ENCODE measurements at places on chromosomes 6 and 20. TPM values are rescaled to one million over a fixed set of nuclear protein-coding genes. Genes with fewer than 3 reads are reported as not detected.

DNA sequence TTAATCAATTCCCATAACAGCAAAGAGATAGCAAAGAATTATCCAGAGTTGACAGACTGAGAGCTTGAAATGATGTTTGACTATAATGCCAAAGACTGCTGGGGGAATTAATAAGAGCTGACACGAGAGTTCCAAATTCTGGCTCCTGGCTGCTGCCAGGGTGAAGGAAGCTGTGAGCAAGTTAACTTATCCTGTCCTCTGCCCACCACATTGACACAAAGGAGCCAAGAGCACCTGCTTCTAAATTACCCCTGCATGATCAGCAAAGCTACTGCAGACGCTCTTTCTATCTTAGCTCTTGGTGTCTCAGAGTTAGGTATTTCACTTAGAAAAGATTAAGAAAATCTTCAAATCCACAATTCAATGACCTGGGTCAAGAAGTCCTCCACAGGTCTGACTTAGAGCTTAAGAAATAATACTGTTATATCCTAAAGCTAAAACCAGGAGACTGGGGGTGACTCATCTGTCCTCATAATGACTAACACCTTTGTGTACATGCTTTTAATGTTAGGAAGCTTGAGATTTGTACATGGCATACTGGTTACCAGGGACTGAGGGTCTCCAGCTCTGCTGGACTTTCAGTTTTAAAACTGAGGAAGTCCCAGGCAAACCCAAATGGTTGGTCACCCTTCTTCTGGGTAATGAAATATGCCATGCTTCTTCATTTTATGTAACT is 13.2 kb upstream of the FRK start:
- DNase-seq = no peak
- no peaks in the 10 kb centered on the region for H3K27me3 ChIP-seq
- no peak overlapping the region for H3K4me3 ChIP-seq
- no peaks in the 10 kb centered on the region for H3K4me1 ChIP-seq
- H3K27ac ChIP-seq = no peak overlapping the region
- H3K36me3 ChIP-seq = no peaks in the 10 kb centered on the region

GRCh38 chr6:11744753-11745152 is 33.9 kb downstream of the ADTRP start:
- no peaks in the 10 kb centered on the region for H3K36me3 ChIP-seq
- no peak for DNase-seq
- no peaks in the 10 kb centered on the region for H3K27me3 ChIP-seq
- H3K4me1 ChIP-seq = no peaks in the 10 kb centered on the region

DNA sequence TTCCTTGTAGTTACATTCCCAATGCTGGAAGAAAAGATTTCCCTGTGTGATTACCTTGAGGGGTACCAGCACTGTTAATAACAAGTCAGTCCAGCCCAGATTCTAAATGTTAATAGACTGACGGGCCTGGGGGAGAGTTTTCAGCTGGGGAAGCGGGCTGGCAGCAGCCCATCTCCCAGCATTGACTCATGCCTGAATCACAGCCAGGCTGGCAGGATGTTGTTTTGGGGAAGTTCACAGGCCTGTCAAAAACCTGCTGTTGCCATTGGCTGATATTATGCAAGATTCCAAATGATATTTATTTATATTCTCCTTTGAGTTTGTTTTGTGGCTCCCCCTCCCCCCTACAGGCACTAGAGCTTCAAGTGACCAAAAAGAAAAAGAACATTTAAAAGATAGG is 213.9 kb upstream of the CNR1 start:
- H3K4me3 ChIP-seq = no peak overlapping the region
- no peaks in the 10 kb centered on the region for H3K4me1 ChIP-seq
- H3K27me3 ChIP-seq = no peaks in the 10 kb centered on the region
- DNase-seq = peak; percentile 33
- no peaks in the 10 kb centered on the region for H3K36me3 ChIP-seq

DNA sequence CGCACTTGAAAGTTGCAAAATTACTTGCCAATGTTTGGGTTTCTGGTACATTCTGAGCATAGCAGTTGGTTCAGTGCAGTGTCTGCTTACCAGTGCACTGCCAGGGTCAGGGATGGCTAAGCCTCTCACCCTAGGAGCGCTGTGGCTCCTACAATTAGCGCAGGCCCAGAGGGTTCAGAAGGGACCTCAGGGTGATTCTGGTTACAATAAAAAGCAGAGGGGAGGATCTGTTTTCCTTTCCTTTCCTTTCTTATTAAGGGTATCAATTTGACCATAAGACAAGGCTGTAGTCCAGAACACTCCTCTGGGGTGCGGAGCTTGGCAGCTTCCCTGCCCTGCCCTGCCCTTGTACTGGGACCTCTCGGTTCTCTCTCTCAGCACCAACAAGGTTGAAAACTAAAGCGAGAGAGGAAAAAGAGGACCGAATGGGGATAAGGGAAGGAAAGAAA is 2.6 kb downstream of the MAFB start:
- DNase-seq = no peak
- H3K27me3 ChIP-seq = peaks cover 14% of the 10 kb centered on the region
- H3K4me1 ChIP-seq = peaks cover 5% of the 10 kb centered on the region
- H3K27ac ChIP-seq = peak overlapping the region; percentile 99
- H3K4me3 ChIP-seq = no peak overlapping the region

DNA sequence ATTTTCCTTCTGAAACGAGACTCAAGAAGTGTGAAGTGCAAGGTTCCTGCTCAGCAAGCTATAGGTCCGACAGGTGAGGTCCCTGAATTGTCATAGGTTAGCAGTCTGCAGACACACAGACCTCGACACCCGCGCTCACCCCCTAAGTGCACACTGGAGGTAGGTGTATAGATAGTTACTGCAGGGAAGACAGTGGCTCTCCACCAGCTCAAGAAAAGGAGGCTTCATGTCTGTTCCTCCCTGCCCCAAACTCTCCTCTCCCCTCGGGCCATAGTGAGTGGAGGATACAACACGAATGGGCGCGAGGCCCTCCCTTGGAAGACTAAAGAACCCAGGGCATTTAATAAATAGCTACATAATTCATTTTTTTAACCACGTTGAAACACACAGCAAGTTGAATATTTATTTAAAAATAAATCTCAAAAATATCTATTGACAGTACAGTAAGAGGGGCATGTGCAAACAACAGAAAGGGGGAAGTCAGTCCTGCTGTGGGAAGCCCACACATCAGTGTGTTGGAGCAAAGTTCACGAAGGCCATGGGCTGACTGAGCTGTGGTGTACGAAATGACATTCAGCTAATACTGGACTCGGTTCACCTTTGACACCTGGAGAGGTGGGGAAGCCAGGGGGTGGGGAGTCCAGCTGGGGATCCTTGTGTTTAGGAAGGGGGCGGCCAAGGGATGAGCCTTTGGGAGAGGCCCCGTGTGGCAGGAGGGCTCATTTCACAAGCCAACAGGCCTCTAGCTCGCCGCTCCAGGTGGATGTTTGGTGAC is 10.7 kb downstream of the SPATA2 start:
- H3K36me3 ChIP-seq = no peaks in the 10 kb centered on the region
- H3K4me1 ChIP-seq = peaks cover 12% of the 10 kb centered on the region
- H3K27me3 ChIP-seq = no peaks in the 10 kb centered on the region
- no peak overlapping the region for H3K27ac ChIP-seq
- H3K4me3 ChIP-seq = no peak overlapping the region
- no peak for DNase-seq

DNA sequence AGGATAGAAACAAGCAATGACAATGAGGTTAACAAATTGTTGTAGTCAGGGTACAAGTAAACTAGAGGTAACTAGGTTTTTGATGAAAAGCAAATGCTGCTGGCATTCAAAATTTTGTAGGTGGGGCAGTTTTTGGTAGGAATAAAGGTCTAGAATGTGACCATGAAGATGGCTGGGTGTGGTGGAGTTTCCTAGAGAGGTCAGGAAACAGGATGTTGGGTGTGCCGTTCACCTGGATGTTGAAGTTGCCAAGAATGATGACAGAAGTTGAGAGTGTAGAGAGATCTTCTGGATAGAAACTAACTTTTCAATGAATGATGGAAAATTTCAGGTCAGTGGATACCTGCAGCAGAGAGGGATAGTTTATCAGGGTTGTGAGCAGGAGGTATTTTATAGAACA is 22.7 kb downstream of the MAPK14 start:
- no peak overlapping the region for H3K4me3 ChIP-seq
- H3K36me3 ChIP-seq = peaks cover 18% of the 10 kb centered on the region
- no peaks in the 10 kb centered on the region for H3K27me3 ChIP-seq

- no peaks in the 10 kb centered on the region for H3K27me3 ChIP-seq
- peaks cover 38% of the 10 kb centered on the region for H3K36me3 ChIP-seq
- no peak overlapping the region for H3K4me3 ChIP-seq
Observed at GRCh38 chr20:35653430-35653734, 11.3 kb downstream of the CPNE1 start.

DNA sequence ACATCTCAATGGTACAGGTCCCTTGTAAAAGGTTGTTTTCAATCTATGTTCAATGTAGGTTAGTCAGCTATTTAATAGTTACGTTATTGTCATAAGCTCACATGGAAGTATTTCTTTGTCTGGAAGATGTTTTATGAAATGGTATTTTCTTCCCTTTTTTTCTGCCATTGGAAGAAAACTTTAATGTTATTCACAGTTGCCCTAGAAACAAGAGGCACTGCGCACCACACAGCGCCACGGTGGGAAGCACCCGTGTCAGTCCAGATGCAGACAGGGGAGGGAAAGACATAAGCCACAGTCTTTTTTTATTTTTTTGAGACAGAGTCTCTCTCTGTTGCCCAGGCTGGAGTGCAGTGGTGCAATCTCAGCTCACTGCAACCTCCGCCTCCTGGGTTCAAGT is 82.1 kb downstream of the GCNT2 start:
- H3K4me3 ChIP-seq = no peak overlapping the region
- DNase-seq = no peak
- H3K27ac ChIP-seq = no peak overlapping the region

- no peaks in the 10 kb centered on the region for H3K27me3 ChIP-seq
- no peak for DNase-seq
- H3K27ac ChIP-seq = no peak overlapping the region
Observed at GRCh38 chr20:32970115-32970972, 33.9 kb downstream of the SUN5 start.

DNA sequence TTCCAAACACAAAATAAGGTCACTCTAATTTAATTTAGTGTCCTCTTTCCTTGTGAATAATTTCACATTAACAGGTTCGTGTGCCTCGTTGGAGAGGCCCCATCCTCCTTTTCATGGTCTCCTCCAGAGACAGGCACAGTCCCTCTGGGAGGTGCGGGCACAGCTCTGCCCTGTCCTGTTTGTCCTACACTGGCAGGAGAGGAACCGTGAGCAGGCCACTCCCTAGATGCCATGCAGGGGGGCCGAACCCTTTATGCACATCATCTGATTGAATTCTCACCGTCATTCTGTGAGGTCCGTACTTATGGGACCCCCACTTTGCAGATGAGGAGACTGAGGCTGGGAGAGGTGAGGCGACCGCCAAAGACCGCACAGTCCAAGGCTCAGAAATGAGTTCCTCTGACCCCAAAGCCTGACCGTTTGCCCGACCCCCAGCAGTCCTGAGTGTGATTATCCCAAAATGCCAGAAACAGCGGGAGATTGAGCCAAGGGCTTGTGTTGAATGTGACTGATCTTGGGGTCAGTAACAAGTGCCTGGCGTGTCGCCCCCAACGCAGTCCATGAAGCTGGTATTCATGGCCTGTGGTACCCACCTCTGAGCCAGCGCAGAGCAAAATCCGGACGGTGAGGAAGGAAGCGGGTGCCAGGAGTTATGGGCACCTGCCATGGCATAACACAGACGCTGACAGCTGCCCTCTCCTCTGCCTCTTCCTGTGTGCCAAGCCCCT is 43.5 kb downstream of the PMEPA1 start:
- H3K4me3 ChIP-seq = no peak overlapping the region
- H3K27me3 ChIP-seq = no peaks in the 10 kb centered on the region
- DNase-seq = no peak

GRCh38 chr6:129598244-129599187 is 111.5 kb downstream of the ARHGAP18 start:
- no peaks in the 10 kb centered on the region for H3K4me1 ChIP-seq
- H3K27ac ChIP-seq = no peak overlapping the region
- no peaks in the 10 kb centered on the region for H3K27me3 ChIP-seq
- H3K36me3 ChIP-seq = peaks cover 42% of the 10 kb centered on the region
- H3K4me3 ChIP-seq = no peak overlapping the region

DNA sequence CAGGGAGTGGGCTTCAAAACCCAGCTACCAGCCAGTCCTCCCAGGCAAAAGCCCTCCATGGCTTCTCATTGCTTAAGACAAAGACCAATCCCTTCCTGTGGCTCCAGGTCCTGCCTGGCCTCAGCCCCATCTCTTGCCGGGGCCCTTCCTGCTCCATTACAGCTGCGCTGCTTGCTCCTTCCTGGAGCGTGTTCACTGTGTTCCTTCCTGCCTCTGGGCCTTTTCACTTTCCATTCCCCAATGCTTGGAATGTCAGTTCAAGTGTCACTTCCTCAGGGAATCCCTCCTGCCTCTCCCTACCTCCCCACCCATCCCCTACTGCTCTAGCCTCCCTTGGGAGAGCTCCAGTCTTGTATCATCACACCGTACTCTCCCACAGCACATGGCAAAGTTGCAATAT is 11.1 kb upstream of the ITPR3 start:
- peak overlapping the region; percentile 85 for H3K27ac ChIP-seq
- H3K27me3 ChIP-seq = no peaks in the 10 kb centered on the region
- no peak overlapping the region for H3K4me3 ChIP-seq
- no peaks in the 10 kb centered on the region for H3K36me3 ChIP-seq

GRCh38 chr20:53331151-53331973 is 262.3 kb downstream of the ZNF217 start:
- peaks cover 21% of the 10 kb centered on the region for H3K4me1 ChIP-seq
- H3K27ac ChIP-seq = no peak overlapping the region
- H3K4me3 ChIP-seq = no peak overlapping the region
- no peak for DNase-seq

DNA sequence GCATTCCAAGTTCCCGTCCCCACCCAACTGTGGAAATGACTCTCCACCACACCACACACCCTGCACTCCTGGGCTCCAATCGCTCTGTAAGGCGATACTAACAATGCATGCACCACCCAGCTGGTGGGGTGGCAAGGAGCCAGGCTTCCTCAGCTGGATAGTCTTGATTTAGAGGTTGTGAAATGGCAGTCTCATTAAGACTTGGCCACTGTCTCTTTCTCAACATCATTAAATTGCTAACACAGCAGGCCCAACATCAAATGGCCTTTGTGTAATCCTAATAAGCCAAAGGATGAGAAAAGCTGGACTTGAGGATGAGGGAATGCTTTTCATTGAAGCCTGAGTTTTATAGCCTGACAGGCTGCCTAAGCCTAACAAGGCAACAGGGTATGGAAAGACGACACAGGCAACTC is 223.7 kb downstream of the GMDS start:
- DNase-seq = peak; percentile 83
- H3K36me3 ChIP-seq = no peaks in the 10 kb centered on the region
- no peaks in the 10 kb centered on the region for H3K27me3 ChIP-seq
- no peak overlapping the region for H3K27ac ChIP-seq

GRCh38 chr6:42375007-42375635 is 76.6 kb downstream of the TRERF1 start:
- no peaks in the 10 kb centered on the region for H3K36me3 ChIP-seq
- no peak for DNase-seq
- H3K27ac ChIP-seq = no peak overlapping the region
- no peak overlapping the region for H3K4me3 ChIP-seq
- no peaks in the 10 kb centered on the region for H3K27me3 ChIP-seq
- H3K4me1 ChIP-seq = no peaks in the 10 kb centered on the region

- H3K27me3 ChIP-seq = no peaks in the 10 kb centered on the region
- H3K36me3 ChIP-seq = no peaks in the 10 kb centered on the region
- DNase-seq = no peak
- H3K27ac ChIP-seq = no peak overlapping the region
- no peak overlapping the region for H3K4me3 ChIP-seq
Observed at GRCh38 chr6:39452306-39453145, 130.0 kb upstream of the KCNK16 start.

The LY6G5C gene
- 2.0 TPM for total RNA-seq

The RSPO3 gene
- 0.32 TPM for total RNA-seq

The SLC22A7 gene
- not detected for total RNA-seq

The SLC12A5 gene
- total RNA-seq = 1.7 TPM

The GLYATL3 gene
- not detected for total RNA-seq

The LGSN gene
- not detected for total RNA-seq

The C20orf144 gene
- not detected for total RNA-seq

The CRISP2 gene
- total RNA-seq = not detected

The LPA gene
- total RNA-seq = not detected
